ENCODE measurements at places on chromosomes 6 and 20.
A peak's percentile ranks its signal among the peaks of the same experiment; 100 is the strongest.

DNA sequence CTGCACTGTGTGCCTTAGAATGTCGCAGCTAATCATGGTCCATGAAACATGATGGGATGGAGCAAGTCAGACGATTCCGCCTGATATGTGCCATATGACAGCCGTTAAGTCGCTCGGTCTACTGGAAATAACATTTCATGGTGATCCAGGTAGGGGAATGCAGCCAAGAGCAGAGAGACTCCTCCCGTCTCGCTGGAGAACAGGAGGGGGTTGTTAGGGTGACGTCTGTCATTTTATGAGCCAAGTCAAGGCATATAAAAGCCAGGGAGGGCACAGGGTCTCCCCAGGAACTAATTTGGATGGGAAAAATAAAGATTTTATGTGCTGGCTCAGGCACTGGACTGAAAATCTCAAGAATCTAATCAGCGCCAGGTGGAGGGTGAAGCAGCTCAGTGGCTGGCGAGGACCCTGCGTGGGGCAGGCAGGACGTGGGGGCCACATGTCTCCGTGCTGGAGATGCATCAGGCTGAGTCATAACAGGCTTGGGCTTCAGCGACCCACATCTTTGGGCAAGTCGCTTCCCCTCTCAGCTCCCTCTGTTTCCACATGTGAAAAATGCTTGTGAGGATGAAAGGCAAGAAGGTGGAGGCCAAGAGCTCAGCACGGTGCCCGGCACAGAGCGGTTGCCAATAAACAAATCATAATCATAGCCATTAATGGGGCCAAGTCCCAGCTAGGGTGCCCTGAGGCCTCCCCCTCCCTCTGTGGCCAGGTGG is 234.6 kb downstream of the ANKRD60 start:
- DNase-seq: no peak

GRCh38 chr6:3456898-3457709 is at the start of gene SLC22A23:
Gene SLC22A23, minus strand, starts transcription at chr6:3457050. Its CDS starts 491 bp downstream, at chr6:3456559.
- no peak for DNase-seq

- DNase-seq: no peak
Measured at GRCh38 chr6:43292763-43293318, 5.2 kb upstream of the SLC22A7 start.

- DNase-seq: no peak
Measured at GRCh38 chr6:33745548-33745947, 1.2 kb downstream of the IP6K3 start.

- DNase-seq: no peak
Measured at GRCh38 chr6:46221222-46221793, 50.5 kb upstream of the ENPP5 start.

- DNase-seq: no peak
Measured at GRCh38 chr6:112017760-112018537, 36.0 kb upstream of the CCN6 start.

GRCh38 chr20:51094221-51094620 is 71.3 kb upstream of the KCNG1 start:
- no peak for DNase-seq

DNA sequence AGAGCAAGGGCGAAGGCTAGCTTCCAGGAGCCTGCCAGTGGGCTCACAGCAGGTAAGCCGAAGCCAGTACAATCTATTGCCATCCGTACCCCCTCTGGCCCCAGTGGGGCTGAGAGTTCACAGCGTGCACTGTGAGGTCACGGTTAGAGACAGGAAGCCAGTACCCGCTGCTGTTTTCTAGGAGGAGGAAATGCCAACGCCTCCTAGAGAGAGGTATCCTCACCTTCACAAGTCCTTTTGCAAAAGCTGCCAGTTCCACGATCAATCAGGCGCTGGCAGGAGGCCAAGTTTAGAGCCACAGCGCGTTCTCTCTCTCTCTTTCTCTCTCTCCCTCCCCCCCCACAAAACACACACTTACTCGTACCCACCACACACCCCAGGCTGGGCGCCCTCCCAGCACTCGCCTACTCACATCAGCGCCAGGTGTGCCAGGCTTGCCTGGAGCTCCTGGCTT is 22.5 kb downstream of the COL9A1 start:
- no peak for DNase-seq

DNA sequence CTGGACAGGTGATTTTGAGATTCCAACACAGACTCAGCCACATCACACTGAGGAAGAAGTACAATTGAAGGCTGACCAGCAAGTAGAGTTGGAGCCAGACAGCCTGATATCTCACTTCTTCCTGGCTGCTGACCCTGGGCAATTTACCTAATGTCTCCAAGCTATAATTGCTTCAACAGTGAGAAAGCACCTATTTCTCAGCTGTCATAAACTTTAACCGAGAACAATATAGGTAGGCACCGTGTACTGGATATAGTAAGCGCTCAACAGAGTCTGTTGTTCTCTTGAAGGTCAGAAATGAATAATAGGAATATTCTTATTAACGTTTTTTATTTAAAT is 28.3 kb downstream of the STX7 start:
- no peak for DNase-seq

DNA sequence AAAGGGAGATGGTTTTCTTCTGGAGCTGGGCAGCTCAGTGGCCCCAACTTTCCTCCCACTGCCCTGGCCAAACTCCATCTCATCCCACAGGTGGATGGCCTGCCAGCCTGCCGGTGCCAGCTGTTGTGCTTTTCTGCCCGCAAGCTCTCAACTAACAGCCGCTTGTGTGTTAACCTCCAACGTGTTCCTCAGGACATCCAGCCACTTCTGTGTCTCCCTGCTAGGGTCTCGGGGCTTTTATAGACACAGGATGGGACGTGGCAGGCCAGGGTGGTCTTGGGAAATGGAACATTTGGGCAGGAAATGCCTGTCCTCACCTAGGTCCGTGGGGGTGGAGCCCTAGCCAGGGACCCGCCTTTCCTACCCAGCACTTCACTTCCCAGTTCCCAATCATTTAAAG is 171.1 kb upstream of the RGS17 start:
- DNase-seq: no peak

DNA sequence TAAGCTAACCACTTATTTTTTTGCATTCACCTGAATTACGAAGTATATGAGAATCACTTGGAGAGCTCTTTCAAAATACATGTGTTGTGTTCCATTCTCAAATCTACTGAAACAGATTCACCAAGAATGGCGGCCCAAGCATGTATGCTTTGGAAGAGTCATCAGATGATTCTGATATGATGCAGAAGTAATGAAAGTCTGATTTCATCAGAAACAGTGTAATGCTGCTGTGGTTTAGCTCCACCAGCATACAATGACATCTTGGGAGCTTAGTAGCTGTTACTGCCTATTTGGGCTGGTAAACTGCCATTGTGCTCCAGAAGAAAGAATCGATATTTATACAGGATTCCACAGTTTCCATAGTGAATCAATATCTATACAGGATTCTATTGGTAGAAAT is 52.9 kb downstream of the UBR2 start:
- DNase-seq: no peak

- DNase-seq: no peak
Measured at GRCh38 chr6:147180926-147181325, 23.3 kb upstream of the STXBP5 start.

DNA sequence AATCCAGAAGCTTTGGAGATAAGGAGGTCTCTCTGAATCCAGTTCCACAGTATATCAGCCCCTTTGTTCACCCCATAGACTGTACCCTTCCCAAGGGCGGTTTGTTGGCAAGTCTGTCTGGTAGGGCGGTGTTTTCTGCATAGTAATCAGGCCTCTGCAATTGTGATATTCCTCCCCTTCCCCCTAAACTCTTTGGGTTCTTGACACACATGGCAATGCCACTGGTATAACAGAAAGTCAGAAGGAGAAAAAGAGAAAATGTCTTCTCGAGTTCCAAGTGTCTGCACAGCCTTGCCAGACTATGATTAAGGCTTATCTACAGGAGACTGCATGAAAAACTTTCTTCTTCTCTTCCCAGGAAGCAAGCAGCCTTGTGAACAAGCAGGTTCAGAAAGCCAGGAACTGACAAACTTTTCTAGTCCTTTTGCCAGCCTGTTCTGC is 45.6 kb downstream of the FOXO3 start:
- no peak for DNase-seq

DNA sequence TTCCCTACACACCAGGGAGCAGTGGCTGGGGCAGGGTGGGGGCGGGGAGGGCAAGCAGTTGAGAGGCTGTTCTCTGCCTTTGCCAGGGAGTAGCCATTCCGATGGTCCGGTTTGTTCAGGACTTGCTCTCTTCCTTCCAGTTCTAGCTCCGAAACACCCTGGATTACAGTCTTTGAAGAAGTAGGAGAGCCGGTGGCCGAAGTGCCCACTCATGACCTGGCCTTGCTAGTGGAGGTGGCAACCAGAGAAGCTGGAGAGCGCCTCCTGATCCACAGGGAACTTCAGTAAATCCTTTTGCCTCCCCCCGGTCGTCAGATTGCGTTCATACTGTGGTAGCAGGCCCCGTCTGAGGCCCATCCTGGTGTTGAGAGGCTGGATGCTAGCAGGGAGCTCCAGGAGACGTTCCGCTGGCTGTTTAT is 92.8 kb downstream of the ARID1B start:
- DNase-seq: no peak

DNA sequence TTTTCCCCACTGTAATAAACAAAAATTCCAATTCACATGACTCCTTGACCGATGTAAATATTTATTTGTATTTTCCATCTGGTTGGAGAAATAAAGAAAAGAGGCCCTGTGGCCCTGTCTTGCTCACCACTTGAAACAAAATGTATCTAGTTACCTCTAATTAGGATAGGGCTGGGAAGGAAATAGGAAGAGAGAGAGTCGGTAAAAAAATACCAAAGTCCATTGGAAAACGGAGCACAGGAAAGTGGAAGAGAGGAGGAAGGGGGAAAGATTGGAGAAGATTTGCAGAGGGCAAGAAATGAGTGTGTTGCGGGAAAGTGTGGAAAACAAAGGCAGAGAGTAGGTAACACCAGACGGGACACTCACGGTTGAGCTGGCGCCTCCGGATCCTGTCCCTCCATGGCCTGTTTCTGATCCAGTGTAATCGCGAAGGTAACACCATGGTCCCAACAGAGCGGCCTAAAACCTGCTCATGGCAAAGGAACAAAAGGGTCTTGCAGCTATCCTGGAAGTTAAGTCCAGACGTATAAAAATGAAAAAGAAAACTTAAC is 105.8 kb upstream of the RIPOR2 start:
- DNase-seq: no peak

GRCh38 chr6:56947924-56948323 is 7.0 kb upstream of the BEND6 start:
- no peak for DNase-seq

GRCh38 chr6:108762394-108762793 is 85.8 kb upstream of the ARMC2 start:
- DNase-seq: no peak

- no peak for DNase-seq
Measured at GRCh38 chr6:28979679-28980078, 25.4 kb downstream of the ZNF311 start.

DNA sequence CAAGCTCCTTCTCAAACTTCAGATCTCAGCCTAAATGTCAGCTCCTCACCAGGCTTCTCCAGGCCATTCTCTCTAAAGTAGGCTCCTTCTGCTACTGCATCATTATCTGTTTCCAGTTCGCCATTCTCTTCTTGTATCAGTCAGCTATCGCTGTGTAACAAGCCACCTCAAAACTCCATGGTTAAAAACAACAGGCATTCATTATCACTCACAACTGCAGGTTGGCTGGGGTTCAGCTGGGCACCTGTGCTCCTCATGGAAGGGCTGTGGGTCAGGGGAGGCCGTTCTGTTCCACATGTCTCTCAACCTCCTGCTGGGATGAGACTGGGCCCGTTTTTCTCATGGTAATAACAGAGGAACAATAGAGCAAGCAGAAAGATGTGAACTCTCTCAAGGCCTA is 28.7 kb downstream of the PRND start:
- DNase-seq: no peak

DNA sequence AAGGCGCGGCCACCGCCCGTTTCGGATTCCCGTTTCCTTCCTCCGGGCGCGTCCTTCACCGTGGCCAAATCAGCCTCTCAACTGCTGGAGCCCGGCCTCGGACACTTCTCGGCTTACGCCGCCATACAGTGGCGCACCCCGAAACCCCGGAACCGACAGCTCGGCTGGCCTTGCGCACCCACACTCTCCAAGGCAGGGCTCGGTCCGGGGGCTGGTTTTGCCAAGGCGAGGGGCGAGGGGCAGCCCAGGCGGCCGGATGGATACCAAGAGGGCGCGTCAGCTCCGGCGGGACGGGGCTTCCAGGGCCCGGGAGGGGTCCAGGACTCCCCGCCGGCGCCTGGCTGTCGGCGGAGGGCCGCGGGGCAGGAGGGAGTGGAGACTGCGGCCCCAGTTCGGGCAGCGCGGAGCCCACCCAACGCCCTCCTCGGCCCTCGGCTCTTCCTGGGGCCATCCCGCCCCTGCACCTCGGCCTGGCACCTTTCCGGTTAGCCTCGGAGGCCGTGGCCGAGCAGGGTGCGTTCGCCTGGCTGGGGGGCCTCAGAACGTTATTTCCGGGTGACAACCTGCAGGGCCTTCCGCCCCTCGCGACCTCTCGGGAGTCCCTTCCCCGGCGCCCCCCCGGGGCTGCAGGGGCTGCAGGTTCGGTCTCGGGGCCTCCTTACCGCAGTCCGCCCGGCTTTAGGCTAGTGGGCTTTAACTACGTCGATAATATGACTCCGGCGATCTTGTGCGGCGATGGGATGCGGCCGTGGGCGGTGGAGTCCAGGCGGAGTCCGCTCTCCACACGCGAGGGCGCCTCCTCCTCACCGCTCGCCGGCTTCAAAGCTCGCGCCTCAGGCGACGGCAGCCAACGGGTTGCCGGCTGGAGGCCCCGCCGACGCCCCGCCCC is 697 bp upstream of the CEP43 start:
- peak; percentile 63 for DNase-seq

DNA sequence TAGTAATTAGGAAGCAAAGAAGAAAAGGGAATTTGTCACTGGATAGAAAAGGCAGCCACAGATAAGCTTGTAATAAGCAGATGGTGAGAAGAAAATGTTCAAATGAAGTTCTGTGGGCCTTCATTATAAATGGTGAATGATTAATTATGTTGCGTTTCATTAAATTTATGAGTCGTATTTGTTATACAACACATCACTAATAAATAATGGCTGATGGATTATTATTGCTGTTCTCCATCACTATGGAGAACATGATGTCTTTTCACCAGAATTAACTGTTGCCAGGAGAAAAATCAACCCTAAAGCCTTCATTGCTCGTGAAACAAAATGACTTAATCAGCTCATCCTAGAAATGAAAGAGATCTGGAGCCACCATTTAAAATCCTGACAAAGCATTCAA is 158.5 kb downstream of the BTBD3 start:
- DNase-seq: no peak

DNA sequence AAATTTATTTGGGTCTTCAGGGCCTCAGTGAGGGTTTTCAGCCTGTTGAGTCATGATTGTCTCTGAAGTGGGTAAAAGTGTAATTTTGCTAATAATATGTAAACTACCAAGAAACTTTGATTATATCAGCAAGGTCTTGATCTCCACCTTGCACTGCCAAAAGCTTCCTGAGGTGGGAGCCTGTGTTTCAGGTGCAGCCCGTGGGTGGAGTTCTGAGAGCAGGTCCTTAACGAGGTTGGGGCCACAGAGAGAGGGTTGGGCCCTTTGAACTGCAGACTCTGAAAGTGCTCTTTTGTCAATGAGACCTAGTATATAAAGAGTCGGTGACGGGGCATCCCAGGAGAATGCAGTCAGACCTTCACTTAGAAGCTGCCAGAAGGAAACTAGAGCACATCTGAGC is 129.7 kb upstream of the MAP3K4 start:
- no peak for DNase-seq

All from RWPE2 (cell line).